HFFc6 (cell line): ENCODE measurements at places on chromosomes 1 and 21.
A peak's percentile ranks its signal among the peaks of the same experiment; 100 is the strongest.

- peak; percentile 69 for DNase-seq
These were observed 56.0 kb upstream of the RAP1A start for GRCh38 chr1:111563619-111564018.

GRCh38 chr1:17250601-17251000 is 1.7 kb downstream of the PADI3 start:
- DNase-seq, result no peak

GRCh38 chr1:108881369-108881768 is 4.6 kb downstream of the GPSM2 start:
- peak; percentile 27 for DNase-seq

DNA sequence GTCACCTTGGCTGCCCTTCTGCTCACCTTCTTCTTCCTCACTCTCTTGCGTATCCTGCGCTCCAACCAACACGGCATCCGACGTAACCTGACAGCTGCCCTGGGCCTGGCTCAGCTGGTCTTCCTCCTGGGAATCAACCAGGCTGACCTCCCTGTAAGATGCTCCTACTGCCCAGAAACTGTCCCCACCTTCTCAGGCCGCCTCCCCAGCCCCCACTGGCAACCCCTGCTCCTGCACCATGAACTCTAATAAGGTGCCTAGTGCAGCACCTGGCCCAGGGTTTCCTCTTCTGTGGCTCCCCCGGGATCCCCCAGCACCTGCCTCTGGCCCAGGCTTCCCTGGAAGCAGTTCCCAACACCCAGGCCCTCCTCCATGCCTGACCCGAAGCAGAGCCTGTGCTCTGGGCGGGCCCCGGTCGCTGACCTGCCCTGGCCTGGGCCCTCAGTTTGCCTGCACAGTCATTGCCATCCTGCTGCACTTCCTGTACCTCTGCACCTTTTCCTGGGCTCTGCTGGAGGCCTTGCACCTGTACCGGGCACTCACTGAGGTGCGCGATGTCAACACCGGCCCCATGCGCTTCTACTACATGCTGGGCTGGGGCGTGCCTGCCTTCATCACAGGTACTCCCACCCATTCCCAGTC is 12.8 kb downstream of the PSRC1 start:
- DNase-seq, result no peak

GRCh38 chr1:77742011-77742555 is 17.6 kb downstream of the USP33 start:
- DNase-seq, result no peak

DNA sequence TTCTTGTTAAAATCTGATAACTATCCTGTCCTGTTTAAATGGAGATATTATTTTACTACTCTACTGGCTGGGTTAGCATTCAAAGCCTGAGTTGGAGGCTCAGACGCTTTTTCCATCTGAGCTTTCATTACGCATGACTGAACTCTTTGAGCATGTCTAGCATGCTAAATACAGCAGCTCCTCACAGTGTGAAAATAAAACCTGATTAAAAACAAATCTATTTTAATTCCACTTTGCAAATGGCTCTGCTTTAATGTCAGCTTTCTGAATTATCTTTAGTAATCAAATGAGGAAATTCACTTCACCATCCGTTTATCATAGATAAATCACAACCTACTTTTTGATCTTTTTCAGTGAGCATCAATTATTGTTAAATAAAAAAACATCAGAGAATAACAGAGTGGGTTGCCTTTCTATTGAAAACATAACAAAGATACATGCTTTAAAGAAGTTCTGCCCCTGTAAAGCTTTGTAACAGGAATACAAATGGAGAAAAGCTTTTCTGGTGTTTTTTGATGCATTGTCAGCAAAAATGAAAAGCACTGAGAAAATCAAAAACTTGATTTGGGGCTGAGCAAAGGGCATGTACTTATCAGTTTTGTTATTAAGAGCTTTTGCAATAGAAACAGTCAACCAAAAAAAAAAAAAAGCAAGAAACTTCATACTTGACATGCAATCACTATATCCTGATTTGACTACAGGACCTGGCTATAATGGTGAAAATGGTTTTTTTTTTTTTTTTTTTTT is 3.5 kb upstream of the SPEN start:
- DNase-seq, result no peak
